Neural crest cell (in vitro differentiated cells): ENCODE measurements at places on chromosomes 2 and 18.

- no peak for DNase-seq
These were observed 62.1 kb downstream of the C18orf63 start for GRCh38 chr18:74377776-74378175.

DNA sequence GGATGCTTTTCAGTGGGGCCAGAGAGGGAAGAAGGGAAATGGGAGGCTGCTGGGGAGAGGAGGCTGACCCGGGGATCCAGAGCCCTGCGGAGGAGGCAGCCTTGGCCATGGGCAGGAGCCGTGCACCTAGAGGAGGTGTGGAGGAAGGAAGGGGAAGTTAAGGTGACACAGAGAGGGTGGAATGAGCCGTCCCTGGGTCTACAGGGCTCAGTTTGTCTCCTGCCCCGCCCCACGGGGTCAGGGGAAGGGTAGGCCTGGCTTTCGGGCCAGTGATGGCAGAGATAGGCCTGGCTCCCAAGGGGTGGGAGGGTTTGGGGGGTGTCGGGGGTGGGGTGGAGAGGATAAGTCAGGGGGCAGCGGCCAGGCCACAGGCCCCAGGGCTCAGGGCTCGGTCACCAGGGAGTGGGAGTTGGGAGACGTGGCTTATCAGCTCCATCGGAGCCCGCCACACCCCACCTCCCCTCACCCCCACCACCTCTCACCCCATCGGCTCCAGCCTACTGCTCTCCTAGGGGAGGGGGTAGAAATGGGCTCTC, 39.5 kb upstream of the NOTO start:
- no peak for DNase-seq

GRCh38 chr2:47070155-47070919, 84.8 kb downstream of the STPG4 start:
- no peak for DNase-seq

DNA sequence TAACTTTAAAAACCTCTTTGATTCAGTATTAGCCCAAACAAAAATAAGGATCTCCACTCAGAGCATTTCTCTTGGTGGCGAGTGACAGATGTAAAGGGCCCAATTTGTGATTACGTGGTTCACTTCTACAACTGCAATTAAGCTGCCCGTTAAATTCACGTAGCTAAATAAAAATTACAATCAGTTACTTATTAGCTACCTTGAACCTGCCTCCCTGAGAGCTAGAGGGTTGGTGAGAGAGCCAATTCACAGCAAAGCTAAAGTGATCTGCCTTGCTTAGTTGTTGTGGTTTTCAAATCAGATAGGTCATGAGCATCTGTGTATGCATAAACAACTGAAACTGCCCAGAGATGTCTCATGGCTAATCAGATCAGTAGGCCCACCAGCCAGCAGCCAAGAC, 156.7 kb downstream of the RNF152 start:
- DNase-seq, result no peak

GRCh38 chr2:43425659-43426058, 170.2 kb downstream of the THADA start:
- DNase-seq, result no peak

DNA sequence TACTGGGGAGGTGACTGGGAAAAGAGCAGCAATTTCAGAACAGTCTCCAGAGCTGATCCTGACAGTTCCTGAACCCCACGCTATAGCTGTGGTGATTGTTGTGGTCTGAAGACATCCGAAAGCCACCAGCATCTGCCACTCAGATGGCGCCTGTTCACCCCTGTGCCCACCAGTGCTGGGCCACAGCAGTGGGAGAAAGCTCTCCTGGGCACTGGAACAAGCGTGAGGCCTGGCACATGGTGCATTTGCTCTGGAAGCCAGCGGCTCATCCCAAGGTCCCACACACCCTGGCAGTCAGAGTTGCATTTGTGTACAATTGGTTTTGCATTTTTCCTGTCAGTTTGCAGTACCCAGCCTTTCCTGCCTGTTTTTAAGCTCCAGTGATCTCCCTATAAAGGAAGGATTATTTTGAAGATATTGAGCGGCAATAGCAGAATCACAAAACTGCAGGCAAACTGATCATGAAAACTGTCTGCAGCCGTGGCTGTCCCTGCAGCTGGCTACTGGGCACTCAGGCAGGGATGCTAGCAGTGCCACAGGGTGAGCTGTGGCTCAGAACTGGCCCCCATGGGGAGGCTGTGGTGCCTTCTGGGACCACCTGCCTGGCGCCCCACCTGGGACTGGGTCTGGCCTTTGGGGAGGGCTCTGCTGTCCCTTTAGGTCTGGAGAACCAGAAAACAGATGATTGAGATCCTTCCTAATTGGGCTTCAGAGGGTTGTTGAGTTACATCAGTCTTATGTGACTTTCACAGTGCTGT, 30.1 kb downstream of the IMPA2 start:
- no peak for DNase-seq

GRCh38 chr18:10138719-10139118, 224.9 kb downstream of the VAPA start:
- no peak for DNase-seq

DNA sequence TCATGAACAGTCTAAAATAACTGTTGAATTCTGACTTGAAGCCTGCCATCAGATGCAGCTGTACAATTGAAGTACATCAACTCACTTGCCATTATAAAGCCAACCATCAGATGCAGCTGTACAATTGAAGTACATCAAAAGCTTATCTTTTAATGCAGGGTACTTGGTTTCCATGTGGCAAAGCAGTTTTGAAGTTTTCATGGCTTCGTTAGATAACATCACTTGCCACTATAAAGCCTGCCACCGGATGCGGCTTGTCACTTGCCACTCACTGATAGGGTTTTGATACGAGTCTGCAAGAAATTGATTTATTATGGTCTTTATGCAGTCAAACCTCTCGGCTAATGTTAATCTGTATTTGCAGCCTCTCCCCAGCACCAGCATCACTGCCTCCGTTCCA, 1605.8 kb downstream of the SUCLG1 start:
- no peak for DNase-seq

- no peak for DNase-seq
These were observed 15.8 kb upstream of the EFR3B start for GRCh38 chr2:25026008-25026530.

DNA sequence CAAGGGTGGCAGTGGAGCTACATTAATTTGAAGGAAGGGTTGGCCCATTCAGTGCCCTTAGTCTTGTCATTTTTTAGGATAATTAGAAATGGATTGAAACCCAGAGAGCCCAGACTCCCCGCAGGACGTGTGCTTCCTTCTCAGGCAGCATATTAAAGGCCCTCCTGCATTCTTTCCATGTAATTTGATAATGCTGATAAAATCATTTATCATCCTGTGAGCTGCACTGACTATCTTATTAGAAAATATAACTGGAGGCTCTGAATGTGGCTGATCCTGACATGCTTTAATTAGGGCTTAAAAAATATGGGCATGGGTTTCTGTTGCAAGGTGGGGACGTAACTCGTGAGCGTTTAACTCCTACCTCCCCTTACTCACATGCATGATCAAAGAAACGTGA, 148.1 kb downstream of the ACKR3 start:
- no peak for DNase-seq

- DNase-seq, result no peak
These were observed 455.1 kb upstream of the HS6ST1 start for GRCh38 chr2:128773641-128774319.

GRCh38 chr2:45794134-45794617, 142.7 kb downstream of the PRKCE start:
- no peak for DNase-seq

- no peak for DNase-seq
These were observed 53.4 kb downstream of the THADA start for GRCh38 chr2:43542285-43542933.

GRCh38 chr2:38167968-38168350, 92.0 kb upstream of the CYP1B1 start:
- no peak for DNase-seq

- no peak for DNase-seq
These were observed 24.2 kb downstream of the MYL12B start for GRCh38 chr18:3286159-3286558.

GRCh38 chr18:24710474-24710873, 250.0 kb downstream of the HRH4 start:
- no peak for DNase-seq

DNA sequence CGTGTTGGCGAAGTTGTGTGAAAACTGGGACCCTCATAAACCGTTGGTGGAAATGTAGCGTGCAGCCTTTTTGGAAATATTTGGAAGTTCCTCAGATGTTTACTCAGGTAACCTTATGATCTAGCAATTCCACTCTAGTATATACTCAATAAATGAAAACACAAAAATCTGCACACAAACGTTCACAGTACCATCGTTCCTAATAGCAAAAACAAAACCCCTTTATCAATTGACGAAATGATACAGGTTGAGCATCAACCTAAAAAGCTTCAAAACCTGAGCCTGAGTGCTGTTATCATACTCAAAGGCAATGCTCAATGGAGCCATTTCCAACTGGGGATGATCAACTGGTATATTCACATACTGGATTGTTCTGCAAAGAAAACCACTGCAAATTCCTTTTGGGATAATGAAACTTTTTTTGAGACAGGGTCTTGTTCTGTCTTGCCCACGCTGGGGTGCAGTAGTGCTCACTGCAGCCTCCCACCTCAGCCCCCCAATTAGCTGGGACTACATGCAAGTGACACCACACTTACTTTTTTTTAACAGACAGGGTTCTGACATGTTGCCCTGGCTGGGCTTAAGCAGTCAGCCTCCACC, 777 bp upstream of the C18orf32 start:
- DNase-seq, result no peak

DNA sequence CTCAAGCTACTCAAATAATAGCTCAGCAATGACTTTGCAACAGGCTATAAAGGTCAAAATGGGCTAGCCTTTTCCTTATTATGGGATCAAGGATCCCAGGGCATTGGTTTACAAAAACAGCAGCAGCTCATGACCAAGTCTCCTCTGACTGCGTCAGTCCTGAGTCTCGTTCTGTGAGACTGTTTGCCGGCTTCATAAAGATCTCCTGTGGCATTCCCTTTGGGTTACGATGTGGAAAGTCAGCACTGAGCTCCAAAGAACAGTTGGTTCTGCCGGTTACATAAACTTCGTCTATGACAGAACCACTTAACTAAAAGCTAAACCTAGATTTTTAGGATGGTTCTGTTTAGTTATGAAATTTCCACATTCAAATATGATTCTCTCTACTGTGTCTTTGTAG, 674.9 kb downstream of the ZEB2 start:
- no peak for DNase-seq

DNA sequence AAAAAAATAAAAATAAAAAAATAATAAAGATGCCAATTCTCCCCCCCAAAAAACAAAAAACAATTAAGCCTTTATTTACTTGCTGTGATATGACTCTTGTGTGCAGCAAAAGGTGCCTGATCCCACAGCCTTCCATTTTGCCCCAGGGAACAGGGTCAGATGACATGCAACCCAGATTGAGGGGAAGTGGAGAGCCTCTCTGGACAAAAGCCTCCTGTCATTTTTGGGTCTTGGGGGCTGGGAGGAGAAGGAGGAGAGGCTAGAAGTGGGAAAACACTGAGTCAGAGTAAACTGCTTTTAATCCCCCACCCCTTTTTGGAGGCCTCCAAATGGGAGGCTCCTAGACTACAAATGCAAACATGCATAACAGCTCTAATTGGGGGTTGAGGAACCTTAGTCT, 46.6 kb upstream of the SCG2 start:
- DNase-seq, result peak; percentile 28

- no peak for DNase-seq
These were observed 190.4 kb downstream of the RIT2 start for GRCh38 chr18:42925036-42925435.

GRCh38 chr2:239337122-239337876, 63.5 kb downstream of the HDAC4 start:
- no peak for DNase-seq

- no peak for DNase-seq
These were observed 451.5 kb upstream of the CHST9 start for GRCh38 chr18:27636576-27637085.

GRCh38 chr2:20602803-20603202, 48.1 kb downstream of the HS1BP3 start:
- no peak for DNase-seq

DNA sequence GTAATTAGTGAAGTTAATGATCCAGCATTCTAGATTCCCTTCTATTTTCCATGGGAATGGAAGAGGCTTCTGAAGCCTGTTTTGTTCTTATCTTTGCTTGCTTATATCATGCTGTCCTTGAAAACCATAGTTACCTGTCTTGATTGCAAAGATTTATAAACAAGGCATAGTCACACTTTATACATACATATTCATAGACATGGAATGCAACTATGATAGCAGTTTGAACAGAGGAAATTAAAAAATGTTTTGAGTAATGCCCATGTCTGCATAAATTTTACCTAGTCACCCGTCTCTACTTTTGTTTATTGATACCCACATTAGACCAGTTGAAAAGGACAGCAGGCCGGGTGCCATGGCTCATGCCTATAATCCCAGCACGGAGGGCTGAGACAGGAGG, 289.0 kb downstream of the PTPRM start:
- no peak for DNase-seq

DNA sequence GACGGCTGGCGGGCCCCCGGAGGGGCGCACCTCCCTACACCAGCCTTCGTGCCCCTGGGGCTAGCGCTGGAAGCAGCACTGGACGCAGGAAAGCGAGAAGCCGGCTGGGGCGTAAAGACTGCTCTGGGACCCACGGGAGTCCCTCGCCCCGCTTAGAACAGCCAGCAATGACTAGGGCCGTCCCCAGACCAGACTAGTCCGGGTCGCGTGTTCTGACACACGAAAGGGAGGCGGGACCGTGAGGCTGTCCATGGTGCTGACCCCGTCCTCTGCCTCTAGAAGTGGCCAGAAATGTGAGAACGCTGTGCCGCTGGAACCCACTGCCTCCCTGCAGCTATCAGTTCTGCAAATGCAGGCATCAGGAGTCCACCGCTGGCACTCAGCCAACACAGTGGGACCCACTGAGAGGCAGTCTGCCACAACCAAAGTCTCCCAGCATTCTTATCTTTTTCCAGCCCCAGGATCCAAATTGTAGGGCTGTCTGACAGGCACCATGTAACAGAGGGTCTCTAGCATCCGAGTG, at the start of gene UCN:
UCN (minus strand) TSS at position 87 of the 523 bp plus-strand sequence. CDS start 550 bp downstream, outside the sequence.
- peak; percentile 44 for DNase-seq

- DNase-seq, result no peak
These were observed 31.8 kb downstream of the DDX1 start for GRCh38 chr2:15623481-15623796.

DNA sequence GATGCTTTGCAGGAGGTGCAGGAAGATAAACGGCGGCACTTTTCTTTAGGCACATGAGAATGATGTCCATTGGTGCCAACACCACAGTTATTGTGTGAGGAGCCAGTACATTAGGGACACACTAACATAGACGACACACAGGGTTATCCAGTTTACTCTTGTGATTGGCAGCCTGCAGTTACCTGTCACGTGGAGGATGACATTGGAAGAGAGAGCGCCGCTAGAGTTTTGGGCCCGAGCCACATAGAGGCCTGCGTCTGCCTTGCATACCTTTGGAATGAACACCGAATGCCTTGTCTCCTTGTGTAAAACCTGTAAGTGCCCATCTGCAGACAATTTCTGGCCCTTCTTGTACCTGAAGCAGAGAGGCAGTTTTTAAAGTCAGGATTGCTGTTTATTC, 26.9 kb upstream of the TTN start:
- DNase-seq, result no peak

- no peak for DNase-seq
These were observed 7.8 kb downstream of the MERTK start for GRCh38 chr2:111905990-111906735.

DNA sequence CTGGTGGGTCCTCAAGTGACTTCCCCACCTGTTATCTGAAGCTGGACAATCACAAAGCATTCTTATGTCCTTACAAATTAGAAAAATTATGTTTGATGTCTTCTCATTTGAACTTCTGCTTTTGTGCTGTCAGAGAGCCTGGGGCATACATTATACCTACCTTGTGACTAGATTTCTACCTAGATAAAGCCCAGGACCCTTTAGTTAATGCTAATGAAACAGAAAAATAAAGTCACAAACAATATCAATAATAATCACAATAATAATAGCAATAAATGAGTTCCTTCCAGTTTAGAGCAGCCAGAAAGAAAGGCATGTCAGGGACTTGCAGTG, 456.4 kb downstream of the SETBP1 start:
- DNase-seq, result no peak
